ENCODE measurements at places on chromosomes 11 and 22.
A peak's percentile ranks its signal among the peaks of the same experiment; 100 is the strongest.

- DNase-seq: no peak
Measured at GRCh38 chr11:100923555-100923954, 206.1 kb downstream of the PGR start.

DNA sequence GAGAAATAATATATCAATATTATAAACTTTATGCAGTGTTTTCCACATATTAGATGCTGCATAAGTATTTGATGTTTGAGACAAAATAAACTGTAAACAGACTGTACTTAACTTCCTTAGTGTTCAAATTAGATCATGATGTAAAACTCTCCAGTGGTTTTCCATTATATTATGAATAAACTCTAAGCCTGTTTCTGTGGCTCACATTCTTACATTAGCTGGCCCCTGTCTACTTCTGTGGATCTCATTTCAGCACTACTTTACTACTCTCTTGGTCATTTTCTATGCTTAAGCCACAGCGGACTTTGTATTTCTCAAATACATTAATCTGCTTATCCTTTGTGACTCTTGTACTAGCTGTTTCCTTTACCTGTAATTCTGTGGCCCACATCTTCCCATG is 55.6 kb downstream of the ARHGEF12 start:
- DNase-seq: no peak

GRCh38 chr11:34185926-34186841 is 80.8 kb downstream of the NAT10 start:
- no peak for DNase-seq

- peak; percentile 56 for DNase-seq
Measured at GRCh38 chr11:96272529-96273222, 70.3 kb downstream of the MAML2 start.

DNA sequence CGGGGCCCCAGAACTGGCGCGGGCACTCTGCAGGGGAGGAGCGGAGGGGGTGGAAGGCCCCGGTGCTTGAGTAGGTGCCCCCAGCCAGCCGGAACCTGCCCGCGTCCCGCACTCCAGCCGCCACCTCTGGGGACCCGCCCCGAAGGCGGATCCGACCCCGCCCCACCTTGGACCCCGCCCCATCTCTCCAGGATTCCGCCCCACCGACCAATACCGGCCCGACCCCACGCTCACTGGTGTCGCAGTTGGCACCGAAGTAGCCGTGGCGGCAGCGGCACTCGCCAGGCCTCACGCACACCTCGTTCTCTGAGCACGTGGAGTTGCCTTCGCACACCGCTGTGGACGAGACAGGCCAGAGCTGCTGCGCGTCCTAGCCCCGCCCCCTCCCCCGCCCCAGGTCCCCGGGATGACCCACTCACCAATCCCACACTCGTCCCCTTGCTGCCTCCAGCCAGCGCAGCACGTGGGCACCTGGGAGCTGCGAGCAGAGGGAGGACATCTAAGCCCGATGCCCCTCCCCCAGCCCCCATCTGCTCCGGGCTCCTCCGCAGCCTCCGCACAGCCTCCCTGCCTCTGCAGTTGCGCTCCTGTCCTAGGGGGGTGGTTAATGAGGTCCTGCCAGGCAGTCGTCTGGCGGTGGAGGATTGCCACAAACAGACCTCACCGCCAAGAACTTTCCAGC is 6.0 kb downstream of the SCARF2 start:
- DNase-seq: no peak

DNA sequence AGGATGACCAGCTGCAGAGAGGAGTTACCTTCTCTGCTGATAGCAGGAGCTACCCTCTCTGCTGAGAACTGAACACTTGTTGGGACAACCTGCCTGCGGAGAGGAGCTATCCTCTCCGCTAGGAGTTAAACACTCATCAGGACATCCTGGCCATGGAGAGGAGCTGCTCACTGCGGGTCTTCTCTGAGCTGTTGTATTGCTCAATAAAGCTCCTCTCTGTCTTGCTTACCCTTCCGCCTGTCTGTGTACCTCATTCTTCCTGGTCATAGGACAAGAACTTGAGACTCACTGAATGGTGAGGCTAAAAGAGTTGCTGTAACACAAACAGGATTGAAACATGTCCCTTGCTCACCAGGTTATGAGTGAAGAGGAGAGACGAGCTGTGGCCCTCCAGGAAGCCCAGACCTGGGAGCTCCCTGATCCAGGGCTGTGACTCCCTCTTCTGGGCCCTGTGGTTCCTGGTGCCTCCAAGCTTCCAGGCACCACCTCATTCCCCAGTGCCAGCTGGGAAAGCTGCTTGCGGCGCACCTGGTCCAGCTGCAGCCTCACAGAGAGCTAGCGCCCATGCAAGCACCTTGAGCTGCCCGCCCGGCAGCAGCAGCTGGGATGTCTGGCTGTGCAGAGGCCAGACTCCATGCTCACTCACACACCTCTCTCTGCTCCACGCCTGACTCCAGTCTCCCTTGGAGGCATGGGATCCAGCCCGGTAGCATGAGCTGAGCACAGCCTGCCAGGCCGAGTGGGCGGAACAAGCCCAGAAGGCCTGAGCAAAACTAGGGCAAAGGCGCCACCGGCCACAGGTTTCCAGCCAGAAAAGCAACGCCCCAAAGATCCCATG is 50.5 kb downstream of the RAB30 start:
- DNase-seq: peak; percentile 33

- no peak for DNase-seq
Measured at GRCh38 chr22:39220450-39220849, 24.3 kb downstream of the PDGFB start.

GRCh38 chr11:65814131-65814985 is 19.4 kb upstream of the SNX32 start:
- DNase-seq: no peak

DNA sequence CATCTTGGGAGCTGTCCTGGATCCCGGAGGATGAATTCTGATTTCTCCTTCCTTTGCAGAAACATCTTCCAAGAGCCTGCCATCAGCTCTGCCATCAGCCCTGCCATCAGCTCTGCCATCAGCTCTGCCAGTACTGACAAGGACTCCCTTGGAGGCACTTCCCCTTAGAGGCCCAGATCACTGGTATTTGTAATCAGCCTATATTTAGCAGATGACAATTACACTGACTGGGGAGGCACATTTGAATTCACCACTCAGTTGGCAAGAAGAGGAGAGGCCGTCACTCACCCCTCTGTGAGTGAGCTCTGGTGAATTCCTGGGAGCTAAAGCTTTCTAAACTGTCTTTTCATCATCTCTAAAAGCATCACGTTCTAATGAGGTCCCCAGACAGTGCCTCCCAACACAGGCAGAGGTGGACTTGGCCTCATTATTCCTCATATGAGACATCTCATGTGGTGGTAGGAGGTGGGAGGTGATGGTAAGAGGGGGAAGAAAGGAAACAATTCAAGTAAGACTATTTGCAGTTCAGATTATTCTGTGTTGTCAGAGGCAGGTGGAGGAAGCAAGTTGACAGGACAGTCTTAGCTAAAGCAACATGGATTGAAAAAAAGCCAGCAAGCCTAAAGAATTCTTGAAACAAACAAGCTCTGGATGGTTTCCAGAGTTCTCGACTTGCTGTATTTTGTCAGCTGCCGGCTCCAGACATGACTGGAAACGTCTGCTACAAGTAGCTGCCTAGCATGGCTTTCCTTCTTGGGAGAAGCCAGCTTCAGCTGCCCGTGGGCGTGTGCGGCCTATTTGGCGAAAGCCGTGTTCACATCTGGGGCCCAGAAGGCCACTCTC is 771.7 kb downstream of the TBC1D22A start:
- no peak for DNase-seq

DNA sequence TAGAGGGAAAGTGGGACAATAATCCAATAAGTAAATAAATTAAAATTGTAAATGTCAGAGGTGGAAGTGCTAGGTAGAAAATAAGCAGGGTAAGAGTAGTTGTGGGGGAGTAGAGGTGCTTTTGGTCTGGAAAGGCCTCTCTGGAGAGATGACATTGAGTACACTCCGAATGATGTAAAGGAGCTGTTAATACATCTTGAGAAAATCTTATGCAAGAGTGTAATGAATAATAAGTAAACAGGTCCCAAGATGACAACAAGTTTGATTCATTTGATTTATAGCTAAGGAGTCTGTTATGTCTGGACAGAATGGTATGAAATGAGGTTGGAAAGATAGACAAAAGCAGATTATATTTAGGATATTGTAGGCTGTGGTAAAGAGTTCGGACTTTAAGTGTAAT is 87.5 kb downstream of the TMEM135 start:
- DNase-seq: no peak

DNA sequence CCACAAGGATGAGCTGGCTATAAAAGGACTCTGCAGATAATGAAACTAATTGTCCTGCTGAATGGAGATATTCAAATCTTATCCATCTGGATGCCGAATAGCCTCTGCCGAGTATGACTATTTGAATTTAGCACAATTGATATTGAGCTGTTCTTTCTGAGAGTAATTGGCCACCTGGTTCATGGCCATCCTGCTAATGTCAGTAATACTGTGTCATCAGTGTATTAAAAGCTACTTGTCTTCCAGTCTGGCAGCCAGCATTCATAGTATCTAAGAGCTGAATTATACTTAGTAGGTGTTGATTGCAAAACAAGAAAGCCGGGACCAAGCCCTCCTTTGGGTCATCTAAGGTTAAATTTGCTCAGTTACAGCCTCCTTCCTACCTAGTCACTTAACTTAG is 310.7 kb upstream of the NCAM1 start:
- no peak for DNase-seq

DNA sequence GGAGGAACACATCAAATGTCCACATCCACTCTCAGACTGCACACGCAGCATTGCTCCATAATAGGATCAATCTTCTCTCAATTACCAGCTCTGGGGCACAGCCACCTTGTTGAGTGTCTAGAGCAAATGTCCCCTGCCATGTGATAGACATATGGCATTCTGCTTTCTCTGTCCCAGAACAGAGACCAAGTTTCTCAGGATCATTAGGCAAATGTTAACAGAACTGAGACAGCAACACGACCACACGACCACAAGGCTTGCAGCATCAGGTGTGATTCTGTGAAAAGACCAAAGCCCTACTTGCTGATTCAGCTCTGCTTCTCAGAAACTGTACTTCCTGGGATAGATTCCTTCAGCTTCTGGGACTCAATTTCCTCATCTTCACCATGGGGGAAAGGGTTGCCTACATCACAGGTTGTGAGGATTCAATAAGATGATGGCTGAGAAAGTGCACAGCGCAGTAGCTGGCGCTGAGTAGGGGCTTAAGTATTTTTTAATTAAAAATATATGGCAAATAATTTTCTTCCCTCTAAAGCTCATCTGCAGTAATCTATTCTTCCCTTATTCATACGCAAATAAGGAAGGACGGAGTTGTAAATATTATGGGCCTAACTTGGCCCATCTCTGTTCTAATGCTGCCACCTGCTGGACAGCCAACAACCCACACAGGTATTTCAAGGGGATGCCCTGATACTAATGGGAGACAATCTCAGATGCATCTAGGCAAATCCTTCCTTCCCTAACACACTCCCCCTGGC is 54.3 kb upstream of the USP47 start:
- peak; percentile 87 for DNase-seq

DNA sequence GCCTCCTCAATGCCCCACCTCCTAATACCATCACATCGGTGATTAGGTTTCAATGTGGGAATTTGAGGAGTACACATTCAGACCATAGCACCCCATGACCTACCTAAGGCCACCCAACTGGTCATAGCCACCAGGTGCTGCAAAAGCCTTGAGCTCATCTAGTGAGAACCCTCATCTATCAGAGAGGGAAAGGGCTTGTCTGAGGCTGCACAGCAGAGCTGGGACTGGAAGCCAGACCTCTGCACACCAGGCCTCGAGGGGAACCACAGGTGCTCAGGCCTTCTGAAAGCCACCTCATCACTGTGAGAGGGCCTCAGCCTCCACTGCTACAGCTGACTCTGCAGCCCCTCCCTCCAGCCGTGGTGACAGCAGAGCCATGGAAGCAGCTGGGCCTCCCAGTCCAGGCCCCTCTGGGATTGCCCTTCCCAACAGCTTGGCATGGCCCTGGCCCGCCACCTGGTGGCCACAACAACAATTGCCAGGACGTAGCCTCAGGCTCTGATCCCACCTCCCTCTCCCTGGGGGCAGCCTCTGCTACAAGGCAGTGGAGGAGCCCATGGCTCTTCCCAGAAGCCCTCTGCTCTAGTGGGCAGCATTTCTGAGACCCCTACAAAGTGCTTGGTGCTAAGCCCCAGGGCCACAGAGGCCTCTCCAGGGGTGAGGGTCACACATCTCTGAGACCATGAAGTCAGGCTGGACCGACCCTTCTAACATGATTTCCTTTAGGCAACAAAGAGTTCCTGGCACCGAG is 41.0 kb upstream of the PRDM11 start:
- DNase-seq: peak; percentile 84

- DNase-seq: no peak
Measured at GRCh38 chr22:22681221-22681739, 36.9 kb downstream of the GGTLC2 start.

GRCh38 chr22:38967451-38968450 is 10.3 kb downstream of the APOBEC3A start:
- no peak for DNase-seq

DNA sequence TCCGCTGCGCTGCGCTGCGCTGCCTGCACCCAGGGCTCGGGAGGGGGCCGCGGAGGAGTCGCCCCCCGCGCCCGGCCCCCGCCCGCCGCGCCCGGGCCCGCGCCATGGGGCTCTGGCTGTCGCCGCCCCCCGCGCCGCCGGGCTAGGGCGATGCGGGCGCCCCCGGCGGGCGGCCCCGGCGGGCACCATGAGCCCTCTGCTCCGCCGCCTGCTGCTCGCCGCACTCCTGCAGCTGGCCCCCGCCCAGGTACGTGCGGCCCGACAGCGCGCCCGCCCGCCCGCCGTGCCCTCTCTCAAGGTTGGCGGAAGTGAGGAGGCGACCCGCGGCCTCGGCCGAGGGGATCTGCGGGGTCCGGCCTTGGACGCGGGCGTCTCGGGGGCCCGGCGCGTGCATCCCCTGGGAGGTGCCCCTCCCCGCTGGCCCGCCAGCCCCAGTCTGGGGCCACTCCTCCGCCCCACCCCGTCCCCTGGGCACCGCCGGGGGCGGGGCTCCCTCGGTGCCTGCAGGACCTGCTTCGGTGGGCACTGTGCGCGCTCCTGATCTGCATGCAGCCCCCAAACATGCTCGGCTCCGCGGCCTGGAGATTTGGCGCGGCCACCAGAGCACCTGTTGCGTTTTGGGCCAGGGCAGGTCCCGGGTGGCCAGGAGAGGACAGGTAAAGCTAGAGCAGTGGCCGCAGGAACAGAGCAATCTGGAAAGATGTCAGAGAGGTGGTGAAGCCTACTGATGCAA is 429 bp downstream of the VEGFB start:
- peak; percentile 87 for DNase-seq

DNA sequence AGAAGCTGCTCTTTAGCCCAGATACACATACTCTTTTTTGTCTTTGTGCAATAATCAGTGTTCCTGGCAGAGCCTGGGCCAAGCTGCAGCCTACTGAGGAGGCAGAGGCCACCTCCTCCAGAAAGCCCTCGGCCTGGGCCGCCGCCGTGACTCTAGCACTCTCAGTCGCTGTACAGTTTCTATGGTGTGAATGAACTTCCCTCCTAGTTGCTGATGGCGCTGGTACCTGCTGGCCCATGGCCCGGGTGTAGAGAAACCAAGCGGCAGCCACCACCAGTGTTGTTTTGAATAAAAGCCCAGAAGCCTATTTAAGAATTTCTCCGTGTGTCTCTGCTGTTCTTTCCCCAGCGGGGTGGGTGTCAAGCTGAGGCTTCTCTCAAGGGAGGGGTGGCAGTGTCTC is 118.9 kb downstream of the CACNA1I start:
- no peak for DNase-seq

GRCh38 chr11:119793335-119793984 is 64.5 kb upstream of the NECTIN1 start:
- no peak for DNase-seq

GRCh38 chr11:105903113-105903512 is 118.9 kb downstream of the MSANTD4 start:
- no peak for DNase-seq
